ENCODE measurements at places on chromosomes 16 and 17.

DNA sequence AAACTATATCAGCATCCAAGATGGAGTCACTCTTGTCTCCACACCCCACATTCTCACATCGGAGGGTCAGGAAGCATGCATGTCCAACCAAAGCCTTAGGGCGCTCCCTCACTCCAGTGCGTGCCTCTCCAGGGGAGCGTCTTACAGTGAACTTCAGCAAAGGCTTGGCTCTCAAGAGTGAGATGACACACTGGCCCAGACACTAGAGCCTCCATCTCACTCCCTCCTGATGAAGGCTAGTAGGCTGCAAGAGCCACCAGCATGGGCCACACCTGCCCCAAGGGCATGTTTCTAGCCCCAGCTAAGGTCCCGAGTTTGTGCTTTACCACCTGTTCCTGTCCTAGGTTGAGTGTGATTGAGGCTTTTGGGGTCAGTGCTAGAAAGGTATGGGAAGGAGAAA lies 40.5 kb downstream of the BEAN1 start:
- DNase-seq = no peak

DNA sequence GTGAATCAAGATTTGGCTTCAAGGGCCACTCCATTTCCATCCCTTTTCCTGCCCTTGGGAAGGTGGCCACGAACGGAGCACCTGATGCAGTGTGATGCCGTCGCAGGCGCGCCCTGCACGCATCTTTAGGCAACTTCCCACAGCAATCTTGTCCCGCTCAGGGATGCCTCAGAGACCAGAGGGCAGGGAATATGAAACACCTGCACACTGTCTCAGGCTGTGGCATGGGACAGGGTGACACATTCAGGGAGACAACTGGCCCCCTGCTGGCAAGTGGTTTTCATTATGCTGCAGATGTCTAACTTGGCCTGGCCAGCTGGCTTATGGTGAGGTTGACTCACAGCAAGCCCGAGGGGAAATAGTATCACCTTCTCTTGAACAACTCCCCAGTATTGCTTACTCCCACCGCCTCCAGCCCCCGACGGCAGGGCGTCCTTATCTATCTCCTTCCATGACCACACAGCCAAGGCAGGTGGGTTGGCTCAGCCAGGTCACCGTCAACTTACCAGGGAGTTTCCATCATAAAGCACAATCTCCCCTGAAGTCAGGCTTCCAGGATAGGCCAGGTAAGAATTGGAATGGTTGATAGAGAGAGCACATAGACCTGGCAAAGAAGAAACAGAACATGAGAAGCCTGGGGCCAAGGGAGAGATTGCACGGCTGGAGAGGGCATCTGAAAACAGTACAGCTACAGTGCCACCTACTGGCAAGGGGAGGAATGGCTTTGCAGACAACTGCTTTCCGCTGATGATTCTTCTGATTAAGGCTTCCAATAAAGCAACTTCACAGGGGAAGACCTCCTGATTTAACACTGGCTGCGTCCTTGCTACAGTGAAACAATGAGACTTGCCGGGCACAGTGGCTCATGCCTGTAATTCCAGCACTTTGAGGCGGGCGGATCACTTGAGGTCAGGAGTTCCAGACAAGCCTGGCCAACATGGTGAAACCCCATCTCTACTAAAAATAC lies 21.1 kb downstream of the WIPI1 start:
- peak; percentile 34 for DNase-seq

- peak; percentile 24 for DNase-seq
Measured at GRCh38 chr17:67629971-67630320, 87.8 kb upstream of the NOL11 start.

DNA sequence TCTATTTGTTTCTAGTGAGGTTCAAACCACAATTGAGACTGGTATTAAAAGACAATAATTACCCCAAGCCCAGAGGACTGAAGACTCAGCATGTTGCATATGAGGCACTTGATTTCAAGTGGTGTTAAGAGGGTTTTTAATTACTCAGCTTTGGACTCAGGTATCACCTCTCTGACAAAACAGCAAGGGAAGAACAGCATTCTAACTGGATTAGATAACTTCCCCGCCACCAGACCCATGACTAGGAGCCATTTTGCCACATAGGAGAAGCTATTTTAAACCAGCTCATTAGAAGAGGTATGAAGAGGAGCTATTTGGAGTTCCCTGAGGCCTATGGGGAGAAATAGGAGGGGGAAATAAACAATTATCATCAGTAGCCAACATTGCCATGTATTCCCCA lies 226.1 kb upstream of the TOX3 start:
- DNase-seq = no peak

GRCh38 chr17:80834893-80835275 lies 156.8 kb upstream of the CHMP6 start:
- DNase-seq = no peak

GRCh38 chr16:71882505-71883167 lies 1.3 kb downstream of the ZNF821 start:
- DNase-seq = no peak

DNA sequence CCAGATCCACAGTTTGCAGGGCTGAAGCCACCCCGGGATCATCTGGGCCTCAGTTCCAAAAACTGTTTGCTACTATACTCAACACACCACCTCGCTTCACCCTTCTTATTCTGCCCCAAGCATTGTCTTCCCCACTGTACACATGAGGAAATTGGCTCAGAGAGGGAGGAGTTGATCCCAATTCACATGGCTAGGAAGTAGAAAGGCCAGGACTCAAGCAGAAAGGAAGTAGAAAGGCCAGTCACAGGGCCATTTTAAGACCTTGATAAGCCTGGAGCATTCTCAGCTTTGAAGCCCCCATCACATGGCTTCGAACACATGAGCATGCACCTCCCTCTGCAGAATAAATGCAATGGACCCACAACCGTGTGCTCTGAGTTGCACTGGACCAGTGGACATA lies 7.7 kb upstream of the PRSS22 start:
- no peak for DNase-seq

DNA sequence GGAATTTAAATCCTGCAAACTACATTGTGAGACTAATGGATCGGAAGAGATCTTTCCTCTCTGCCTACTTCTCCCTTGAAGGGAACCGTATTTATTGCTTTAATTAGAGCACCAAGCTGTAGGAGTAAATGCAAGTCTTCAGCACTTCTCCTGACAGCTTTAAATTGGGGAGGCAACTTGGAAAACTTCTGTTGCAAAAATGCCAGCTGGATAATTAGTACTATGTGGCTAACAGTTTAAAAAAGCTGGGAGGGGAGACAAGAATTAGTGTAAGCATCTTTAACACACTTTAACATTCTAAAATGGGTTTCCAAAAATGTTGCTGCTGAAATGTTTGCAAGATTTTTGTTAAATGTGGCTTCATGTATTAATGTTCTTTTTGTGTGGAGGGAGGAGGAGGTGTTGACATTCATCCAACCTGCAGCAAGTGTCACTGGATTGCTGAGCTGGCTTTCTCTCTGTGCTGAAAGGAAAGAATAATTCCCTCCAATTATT lies 108.5 kb downstream of the PCTP start:
- DNase-seq = no peak
